Esophagus squamous epithelium (tissue), 5 donors: ENCODE measurements at places on chromosomes 2 and 18.

DNA sequence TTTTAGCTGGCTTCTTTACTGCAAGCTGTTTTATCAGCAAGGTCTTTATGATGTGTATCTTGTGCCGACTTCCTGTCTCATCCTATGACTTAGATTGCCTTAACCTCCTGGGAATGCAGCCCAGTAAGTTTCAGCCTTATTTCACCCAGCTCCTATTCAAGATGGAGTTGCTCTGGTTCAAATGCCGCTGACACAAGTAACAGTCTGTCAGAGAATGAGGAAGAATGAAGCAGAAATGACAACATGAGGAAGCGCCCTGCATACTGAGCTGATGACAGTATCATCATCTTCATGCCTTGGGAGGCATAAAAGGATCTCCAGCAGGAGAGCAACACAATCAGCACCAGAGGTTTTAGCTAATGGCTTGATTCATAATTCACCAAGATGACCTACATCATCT is 309.4 kb downstream of the NBAS start:
- DNase-seq: no peak

DNA sequence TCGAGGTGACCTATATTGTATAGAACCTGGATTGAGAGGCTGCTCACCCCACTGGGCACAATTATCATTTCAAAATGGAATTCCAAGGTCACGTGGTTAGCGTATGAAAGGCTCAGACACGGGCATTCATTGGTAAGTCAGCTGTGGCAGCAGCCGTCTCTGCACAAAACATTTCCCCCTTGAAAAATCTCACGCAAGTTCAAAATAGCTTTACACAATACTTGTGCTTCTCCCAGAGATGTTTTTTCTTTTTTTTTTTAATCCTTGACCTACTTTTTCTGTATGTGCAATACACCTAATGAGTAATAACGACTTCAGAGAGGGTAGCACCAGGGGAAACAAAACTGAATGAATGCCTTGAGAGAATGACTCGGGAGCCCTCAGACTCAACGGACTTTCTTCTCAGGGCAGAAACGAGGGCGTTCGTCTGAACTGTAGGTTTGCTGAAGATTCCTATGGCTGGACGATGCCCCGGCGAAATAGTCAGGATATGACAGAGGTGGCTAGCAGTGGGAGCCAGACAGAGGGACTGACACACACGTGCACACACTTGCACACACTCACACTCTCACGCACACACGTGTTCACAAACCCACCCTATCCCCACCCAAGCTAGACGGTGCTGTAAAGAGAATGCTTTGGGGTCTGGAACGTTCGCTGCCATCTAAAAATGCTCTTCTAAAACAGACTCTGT is 77.8 kb downstream of the PDCL3 start:
- DNase-seq: no peak

GRCh38 chr2:170455617-170456426 is 259.3 kb upstream of the SP5 start:
- DNase-seq: no peak

GRCh38 chr2:36663851-36664695 is 32.4 kb upstream of the VIT start:
- no peak for DNase-seq

DNA sequence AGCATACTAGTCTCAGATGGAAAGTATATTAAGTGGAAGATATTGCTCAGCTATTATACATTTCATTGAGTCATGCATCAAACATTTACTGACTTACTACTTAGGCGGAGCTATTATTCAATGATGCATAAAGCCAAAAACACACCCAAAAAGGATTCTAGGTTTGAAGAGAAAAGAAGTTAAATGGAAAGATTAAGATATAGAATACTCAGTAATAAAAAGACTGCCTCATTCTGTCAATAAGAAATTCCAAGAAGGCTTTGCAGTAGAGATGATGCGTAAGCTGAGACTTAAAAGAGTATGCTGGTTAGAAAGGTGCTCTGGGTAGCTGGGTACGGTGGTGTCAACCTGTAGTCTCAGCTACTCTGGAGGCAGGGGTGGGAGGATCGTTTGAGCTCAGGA is 27.6 kb downstream of the STK17B start:
- DNase-seq: no peak

DNA sequence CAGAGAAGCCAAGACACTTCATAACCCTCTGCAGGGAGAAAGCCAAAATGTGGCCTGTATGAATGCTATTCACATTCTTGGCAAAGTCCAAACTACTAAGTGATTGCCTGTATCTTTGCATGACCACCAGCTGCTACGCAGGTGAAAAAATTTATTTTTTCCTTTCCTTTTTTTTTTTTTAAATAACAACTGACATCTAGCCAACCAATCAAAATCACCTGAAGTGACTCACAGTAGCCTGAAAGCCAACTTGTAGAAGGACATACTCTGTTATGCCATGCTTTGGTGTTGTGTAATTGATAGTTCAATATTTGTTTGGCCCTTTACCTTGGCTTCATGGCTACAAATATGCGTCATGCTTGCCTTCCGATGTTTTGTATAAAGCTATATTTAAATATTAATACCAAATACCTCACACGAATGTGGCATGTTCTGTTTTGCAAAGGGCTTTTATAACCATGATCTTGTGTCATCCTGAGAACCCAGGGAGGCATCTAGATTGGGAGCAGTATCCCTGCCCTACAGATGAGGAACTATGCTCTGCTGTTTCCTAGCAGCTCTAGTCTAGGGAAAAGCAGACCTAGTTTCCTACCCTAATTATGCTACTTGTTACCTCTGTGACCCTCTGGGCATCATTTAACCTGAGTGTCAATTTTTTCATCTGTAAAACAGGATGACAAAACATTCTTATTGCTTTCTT is 102.1 kb downstream of the MYOM1 start:
- DNase-seq: no peak

GRCh38 chr2:58853420-58853819 is 612.3 kb upstream of the FANCL start:
- DNase-seq: no peak

GRCh38 chr2:28274911-28275685 is 117.6 kb upstream of the FOSL2 start:
- no peak for DNase-seq
